ENCODE measurements at places on chromosomes 16 and 17.

DNA sequence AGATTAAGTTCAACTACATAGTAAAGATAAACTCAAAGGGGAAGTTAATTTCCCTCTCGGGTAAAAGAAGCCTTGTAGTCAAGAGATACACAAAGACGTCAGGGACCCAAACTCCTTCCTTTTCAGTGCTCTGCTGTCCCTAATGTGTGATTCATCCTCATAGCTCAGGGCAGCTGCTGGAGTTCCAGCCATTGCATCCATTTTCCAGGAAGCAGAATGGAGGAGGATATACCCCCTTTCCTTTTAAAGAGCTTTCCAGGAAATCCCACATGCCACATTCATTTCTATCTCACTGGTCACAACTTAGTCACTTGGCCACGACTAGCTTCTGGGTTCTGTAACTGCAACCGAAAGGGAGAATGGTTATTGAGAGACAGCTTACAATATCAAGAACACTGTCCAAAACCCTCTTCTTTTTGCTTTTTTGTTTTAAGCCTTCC, 95.3 kb downstream of the SOCS1 start:
- no peak for DNase-seq

DNA sequence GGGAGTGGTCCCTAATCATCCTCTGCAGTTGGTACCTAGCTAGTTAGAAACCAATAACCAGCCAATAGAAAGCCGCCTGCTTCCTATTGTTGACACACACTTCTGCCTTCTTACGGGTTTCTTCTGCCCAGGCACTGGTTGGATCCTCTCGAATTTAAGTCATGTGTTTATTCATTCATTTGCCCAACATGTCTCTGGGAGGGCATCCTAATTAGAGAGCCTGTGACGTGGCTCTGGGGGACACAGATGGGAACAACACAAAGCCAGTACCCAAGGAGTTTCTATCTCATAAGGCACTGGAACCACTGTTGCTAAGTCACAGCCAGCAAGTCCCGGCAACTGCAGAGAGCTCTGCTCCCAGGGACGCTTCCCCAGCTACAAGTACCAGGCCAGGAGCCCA, 300.7 kb upstream of the TNRC6C start:
- no peak for DNase-seq

DNA sequence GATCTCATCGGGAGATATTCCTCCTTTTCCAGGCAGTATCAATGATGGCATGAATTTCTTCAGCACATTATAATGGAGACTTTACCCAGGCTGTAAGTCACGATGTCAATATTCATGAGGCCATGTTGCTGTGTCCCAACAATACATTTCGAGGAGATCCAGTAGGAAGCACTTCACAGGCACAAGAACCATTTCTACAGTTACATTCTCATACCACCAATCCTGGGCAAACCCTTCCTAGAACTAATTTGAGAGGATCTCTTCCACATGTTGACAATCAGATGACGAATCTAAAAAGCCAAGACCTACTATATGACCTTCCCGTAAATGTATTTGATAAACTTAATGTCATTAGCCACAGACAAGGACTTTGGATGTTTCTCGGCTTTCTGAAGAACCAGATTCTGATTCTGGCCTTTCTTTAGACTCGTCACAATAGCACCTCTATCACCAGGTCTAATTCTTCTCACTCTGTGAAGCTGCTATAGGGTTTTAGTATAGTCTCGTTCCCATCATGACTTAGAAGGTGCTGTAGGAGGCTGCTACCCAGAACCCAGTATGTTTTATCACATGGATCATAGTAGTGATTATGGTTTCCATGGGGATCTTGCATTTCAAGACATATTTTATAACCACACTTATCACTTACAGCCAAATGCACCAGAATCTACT, 40.2 kb downstream of the C16orf87 start:
- no peak for DNase-seq

DNA sequence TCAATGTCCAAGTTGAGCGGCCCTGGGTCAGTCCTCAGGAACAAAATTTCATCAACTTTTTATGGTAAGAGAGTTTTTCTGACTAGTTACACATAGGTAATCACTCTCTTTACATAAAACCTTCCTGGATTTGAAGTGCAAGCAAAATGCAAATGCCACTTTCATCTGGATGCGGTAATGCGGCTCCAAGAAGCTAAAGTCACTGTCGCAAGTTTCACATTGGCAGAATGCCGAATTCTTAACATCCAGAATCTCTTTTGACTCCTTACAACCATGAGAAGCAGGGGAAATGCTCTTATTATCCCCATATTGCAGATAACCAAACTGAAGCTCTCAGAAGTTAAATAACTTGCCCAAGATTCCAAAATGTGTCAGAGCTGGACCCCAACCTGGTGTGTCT, 30.0 kb downstream of the MRPS23 start:
- no peak for DNase-seq

DNA sequence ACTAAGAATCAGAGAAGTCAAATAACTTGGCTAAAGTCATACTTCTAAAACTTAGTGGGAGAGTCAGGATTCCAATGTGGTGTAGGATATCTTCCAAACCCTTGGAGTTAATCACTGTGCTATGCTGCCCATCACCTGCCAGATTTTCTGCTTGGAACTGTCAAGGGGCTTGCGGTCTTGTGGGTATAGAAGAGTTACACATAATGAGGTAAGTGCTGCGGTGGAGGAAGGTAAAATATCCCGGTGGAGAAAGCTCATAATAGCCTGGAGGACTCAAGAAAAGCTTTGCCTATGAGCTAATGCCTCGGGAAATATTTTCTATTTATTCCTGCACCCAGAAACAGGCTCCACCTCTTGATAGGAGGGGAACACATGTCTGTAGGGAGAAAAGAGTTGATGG, 195.6 kb downstream of the UTP18 start:
- no peak for DNase-seq

GRCh38 chr17:55601874-55602364, 90.7 kb upstream of the SMIM36 start:
- DNase-seq: no peak

- no peak for DNase-seq
Measured at GRCh38 chr17:74882517-74883240, 9.9 kb upstream of the FDXR start.

- DNase-seq: no peak
Measured at GRCh38 chr17:38898291-38898679, 27.1 kb upstream of the LASP1NB start.

- no peak for DNase-seq
Measured at GRCh38 chr17:47964856-47965255, 6.1 kb upstream of the CDK5RAP3 start.

DNA sequence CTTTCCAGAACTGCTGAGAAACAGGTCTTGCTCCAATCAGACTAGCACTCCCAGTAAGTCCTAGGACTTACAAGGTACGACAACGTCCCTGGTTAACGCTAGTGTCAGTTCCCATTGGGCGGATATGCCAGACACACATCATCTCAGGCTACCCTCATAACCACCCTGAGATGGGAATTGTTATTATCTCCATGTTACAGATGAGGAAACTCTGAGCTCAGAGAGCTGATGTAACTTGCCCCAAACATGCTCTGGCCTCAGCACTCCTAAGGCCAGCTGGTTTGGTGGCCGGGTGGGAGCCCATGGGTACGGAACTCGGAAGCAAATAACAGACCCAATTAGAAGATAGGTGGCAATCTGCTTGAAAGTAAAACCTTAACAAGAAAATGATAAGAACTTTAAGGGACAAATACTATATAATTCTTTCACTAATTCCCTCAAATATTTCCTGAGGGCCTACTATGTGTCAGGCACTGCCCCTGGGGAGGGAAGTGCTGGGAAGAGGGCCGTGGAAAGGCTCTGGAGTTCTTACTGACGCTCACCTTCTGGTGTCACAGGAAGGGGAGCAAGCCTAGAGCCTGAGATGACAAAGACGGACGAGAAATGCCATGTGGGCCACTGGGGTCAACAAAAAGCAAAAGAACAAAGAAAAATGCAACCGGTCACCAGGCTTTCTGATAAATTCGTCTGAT, 6.9 kb downstream of the CREBBP start:
- no peak for DNase-seq

GRCh38 chr17:34131386-34131785, 123.7 kb upstream of the CCL2 start:
- DNase-seq: no peak

Data from posterior cingulate gyrus (tissue), 11 donors.